Stimulated activated CD8-positive, alpha-beta memory T cell treated with anti-CD3 and anti-CD28 coated beads, Interleukin-2, amount 100 ng/mL, for 48 hours (primary cell): ENCODE measurements at places on chromosomes 4 and X.

GRCh38 chr4:57018980-57019379 is 40.3 kb downstream of the POLR2B start:
- no peak for DNase-seq

DNA sequence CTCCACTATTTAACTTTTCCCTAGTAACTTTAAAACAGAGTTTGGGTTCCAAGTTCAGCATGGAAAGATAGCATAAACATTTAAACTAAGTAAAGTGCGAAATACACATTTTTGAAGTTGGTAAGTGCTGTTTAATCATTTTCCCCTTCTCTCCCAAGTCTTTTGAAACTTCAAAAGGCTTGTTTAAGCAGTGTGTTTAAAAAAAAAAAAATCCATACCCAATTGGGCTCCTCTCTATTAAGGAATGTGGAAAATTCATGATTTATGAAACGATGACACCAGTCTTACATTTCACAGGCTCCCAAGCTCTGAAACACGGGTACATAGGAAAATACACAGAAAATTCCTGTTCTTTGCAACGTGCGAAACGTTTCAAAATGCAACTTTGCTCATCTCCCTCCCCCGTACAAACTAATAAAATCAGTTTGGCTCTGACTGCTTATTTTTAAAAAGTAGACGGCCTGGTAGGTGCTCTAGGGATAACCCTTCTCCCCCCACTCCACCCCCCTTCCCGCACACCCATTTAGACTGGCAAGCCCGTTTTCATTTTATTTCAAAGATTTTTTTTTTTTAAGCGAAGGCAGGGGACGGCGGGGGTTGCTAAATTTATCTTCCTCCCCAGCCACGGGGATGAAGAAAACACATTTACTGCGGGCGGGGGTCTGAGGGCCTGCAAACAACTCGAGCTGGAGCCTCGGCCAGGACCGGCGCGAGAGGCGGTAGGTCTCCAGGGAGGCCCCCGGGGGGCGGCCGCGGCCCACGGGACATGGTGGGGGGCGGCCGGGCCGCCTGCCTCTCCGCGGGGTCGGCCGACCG is 786 bp upstream of the ZFX start:
- DNase-seq, result no peak

GRCh38 chr4:76486588-76487276 is 51.7 kb downstream of the SHROOM3 start:
- DNase-seq, result no peak

GRCh38 chr4:141294306-141294705 is 73.6 kb downstream of the ZNF330 start:
- DNase-seq, result no peak

- no peak for DNase-seq
These were observed 98.5 kb downstream of the FRAS1 start for GRCh38 chr4:78155616-78156105.

DNA sequence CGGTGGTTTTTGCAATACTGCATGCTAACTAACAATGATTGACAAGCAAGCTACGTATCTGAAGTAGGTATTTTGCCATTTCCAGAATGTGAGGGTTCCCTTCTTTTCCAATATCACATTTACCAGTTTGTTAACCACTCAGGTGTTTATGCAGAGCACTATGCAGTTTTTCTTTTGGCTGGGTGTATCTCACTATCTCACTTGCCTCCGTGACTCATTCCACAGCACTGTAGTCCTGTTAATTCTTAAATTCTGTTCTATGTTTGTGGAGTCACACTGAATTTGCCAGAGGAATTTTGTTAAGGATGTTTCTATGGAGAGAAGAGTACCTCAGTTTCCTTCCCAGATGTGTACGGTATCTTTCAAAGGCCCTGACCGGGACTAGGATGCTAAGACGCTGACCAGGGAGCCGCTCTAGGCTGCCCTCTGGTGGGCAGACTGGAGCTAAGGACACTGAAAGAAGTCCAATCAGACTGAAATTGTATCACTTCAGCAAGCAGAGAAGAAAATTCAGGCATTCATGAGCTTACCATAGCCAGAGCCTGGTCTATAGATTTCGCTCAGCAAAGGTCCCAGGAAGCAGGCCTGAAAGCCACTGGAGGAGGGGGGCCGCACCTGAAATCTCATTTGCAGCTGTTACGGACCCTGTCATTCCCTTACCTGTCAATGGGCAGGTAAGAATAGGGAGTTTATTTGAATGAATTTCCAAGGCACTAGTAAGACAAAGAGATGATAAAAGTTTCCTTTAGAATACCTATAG is 388.4 kb upstream of the SPOCK3 start:
- peak; percentile 15 for DNase-seq

DNA sequence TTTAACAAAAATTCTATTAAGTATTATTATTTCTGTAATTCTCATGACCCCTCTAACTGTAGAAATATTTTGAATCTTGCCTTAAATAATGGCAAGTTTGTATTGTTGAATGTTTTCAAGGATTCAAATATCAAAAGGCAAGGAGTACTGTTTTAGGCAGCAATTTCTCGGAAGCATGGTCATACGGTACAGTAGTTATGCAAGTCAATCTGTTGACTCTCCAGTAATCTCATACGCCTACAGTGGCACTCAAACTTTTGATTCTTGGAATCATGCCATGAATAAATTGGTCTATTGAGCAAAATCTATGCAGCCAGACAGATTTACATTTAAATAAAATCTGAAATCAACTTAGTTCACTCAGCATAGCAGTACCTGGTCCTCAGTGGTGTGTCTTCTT is 139.6 kb upstream of the FAM47C start:
- no peak for DNase-seq

- DNase-seq, result no peak
These were observed 66.1 kb downstream of the TENT5D start for GRCh38 chrX:80486299-80486698.

DNA sequence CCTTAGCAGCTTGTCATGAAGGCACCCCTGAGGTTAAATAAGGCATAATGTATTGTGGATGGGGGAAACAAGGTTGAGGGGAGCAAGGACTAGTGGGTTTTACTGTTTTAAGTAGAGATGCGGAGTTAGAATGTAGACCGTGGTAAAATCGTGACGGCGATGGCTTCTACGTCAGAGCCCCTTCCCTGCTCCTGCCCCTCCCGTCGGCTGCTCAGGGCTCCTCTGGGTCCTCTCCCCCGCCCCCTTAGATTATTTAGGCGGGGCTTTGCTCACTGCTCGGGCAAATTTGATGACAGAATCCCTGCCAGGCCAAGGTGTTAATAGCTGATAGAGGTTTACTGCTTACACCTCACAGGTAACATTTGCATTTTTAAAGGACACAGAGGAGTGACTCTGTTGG is 2.3 kb downstream of the FRMPD3 start:
- DNase-seq, result no peak

- no peak for DNase-seq
These were observed 72.1 kb downstream of the BEND4 start for GRCh38 chr4:42080306-42080705.
